ENCODE measurements at places on chromosomes 7 and 10.

DNA sequence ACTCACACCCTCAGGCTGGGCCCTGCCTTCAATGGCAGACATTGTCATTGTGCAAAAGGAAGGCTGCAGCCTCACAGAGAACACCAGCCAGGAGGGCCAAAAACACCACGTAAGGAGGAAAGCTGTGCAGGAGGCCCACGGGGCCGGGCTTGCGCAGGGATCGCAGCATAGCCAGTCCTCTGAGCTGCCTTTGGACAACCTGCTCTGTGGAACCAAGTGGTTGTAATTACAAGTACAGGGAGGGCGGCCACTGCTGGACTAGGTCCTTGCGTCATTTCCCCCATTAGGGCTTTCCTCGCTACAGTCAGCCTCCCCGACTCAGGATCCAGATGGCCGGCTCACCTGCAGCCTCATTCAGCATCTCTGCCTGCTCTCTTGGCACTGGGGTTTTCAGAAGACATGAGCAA is 66.9 kb downstream of the FAM53B start:
- no peak for DNase-seq

DNA sequence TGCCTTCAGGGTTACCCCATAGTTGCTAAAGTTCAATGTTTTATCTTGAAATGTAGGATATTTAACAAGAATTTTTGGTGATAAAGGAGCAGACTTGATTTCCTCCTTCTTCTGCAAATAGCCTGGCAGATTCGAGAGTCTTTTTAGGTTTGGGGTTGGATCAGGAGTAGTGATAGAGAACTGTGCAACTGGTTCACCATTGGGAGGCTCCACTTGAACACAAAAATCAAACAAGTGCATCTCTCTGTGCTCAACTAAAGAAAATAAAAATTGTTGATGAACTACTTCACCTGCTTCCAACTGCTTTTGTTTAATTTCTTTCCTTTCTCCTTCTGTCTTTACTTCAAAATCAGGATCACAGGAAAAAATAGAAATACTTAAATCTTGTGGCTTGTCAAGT is 58.5 kb downstream of the MACC1 start:
- DNase-seq: no peak

GRCh38 chr10:49185213-49185612 is 3.0 kb downstream of the TMEM273 start:
- no peak for DNase-seq

- no peak for DNase-seq
Measured at GRCh38 chr7:148852272-148852671, 31.8 kb downstream of the EZH2 start.

DNA sequence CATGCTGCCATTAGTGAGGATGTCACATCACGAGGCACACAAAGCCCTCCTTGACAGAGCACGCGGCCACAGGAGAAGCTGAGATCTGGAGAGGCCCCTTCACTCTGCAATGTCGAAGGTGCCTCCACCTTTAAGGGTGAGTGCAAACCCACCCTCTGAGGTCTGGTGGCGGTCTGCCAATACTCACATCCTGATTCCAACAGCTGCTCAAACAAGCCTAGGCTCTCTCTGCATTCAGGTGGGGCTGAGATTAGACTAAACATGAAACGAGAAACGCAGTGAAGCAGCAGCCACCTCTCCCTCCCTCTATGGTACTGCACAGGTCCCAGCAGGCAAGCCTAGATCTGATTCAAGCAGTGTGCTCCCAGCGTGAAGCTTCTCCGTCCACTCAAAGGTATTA is 151.8 kb downstream of the TCERG1L start:
- DNase-seq: no peak

DNA sequence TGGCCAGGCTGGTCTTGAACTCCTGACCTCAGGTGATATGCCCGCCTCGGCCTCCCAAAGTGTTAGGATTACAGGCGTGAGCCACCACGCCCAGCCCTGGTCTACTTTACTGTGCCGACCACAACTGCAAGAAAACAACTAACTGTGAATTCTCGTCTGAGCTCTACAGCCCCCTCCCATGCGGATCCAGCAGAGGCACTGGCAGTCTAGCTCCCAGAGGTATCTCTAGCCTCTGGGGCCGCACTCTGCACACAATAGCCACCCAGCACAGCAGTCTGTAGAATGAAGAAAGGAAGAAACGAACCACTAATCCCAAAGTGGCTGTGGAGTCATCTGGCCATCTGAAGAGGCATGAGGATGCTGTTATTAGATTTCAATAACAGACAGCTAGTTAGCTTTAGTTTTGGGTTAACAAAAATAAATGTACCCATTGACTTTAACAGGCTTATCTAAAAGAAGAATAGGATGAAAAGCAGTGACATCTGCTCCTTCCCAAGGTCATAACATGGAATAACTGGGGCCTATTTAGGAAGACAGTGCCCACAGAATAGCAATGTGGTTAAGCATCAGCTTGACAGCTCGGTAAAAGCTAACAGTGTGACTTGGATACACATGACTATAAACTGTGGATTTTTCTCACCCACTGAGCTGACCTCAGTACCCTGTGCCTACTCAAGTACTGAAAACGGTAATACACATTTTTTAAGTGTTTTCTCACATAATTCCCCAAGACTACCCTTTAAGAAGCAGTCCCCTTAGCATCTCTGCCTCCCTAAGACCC is 131.9 kb downstream of the TNS3 start:
- no peak for DNase-seq

GRCh38 chr10:126270111-126270510 is 118.2 kb downstream of the ADAM12 start:
- DNase-seq: peak; percentile 69

- DNase-seq: peak; percentile 4
Measured at GRCh38 chr7:27173511-27173955, 587 bp downstream of the HOXA10 start.

GRCh38 chr7:130942211-130942964 is 208.4 kb upstream of the KLF14 start:
- DNase-seq: no peak

DNA sequence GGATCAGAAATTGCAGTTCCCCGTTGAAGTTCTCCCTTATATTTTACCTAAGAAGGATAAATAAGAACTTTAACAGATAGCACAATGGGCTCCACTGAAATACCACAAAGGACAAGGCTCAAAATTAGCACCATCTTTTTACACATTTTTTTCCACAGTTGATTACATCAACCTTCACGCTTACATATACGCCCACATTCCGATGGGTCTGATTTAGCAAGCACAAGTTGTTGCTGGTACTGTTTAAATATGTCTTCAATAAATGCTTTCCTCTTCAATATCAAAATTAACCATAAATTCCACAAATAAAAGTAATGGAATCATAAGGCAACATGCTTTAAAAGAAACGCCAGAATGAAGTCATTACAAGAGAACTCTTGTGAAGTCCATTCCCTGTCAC is 79.5 kb downstream of the NEBL start:
- DNase-seq: no peak

GRCh38 chr7:45203936-45204445 is 46.4 kb downstream of the RAMP3 start:
- peak; percentile 33 for DNase-seq

DNA sequence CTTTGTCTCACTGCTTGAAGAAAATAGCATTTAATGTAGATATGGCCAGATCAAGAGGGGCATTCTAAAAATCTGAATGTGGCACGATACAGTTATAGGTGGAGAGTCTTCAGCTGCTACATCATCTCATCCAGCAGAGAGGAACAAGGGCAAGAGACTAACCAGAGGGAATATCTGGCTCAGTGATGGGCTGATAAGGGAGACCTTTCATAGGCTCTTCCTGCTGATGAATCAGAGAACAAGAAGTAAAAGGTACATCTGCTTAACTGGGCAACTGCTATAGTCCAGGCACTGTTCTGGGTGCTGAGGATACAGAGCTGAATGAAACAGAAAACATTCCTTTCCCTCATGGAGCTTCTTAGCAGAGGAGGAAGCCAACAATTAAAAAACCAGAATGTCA is 37.9 kb downstream of the PIP4K2A start:
- DNase-seq: no peak

DNA sequence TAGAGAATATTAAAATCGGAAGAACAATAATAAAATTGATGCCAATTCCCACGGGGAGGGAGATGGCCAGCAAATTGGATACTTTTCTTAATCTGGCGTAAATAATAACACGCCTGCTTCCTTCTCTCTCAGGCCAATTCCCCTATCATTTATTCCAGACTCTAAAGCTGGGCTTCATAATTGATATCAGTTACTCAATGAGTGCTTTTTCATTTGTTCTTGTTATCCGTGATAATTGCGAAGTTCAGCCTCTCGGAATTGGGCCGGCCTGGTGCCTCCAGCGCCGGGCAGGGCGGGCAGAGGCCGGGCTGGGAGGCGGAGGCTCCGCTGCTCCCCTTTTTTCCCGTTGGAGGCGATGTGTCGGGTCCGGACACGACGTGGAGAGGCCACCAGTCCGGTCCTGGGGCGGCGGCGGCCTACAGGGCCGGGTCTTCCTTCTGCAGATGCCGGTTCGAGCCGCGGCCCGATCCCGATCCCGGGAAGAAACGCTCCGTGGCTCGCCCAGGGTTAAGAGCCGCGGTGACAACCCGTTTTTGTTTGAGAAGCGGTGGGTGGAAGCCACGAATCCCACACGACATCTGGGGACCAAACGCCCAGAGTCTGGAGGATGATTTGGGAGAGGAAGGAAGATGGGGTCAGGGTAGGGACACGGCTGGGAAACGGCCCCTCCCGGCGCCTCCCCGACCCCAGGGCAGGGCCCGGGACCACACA is 13.6 kb downstream of the UNCX start:
- DNase-seq: no peak

GRCh38 chr7:2927592-2927991 is 83.5 kb upstream of the GNA12 start:
- DNase-seq: no peak

All from GM04504 (cell line).